ENCODE measurements at places on chromosomes 12 and 14. TPM values are rescaled to one million over a fixed set of nuclear protein-coding genes. Genes with fewer than 3 reads are reported as not detected.

The NUAK1 gene
- total RNA-seq: 3.7 TPM

The PRPH gene
- total RNA-seq: 4.9 TPM

The RAD52 gene
- total RNA-seq: 53.8 TPM

The CMAS gene
- 70.4 TPM for total RNA-seq

The MAP3K9 gene
- total RNA-seq: 19.5 TPM

The CDKN3 gene
- total RNA-seq: 64.9 TPM

The SUSD6 gene
- total RNA-seq: 21.5 TPM

The OR11H7 gene
- total RNA-seq: not detected

The LRTM2 gene
- total RNA-seq: not detected

The CLEC6A gene
- total RNA-seq: not detected

The GYS2 gene
- 0.66 TPM for total RNA-seq

The KRT80 gene
- 0.26 TPM for total RNA-seq

The TC2N gene
- 30.6 TPM for total RNA-seq

The KITLG gene
- 211 TPM for total RNA-seq

The CHGA gene
- total RNA-seq: not detected
